Stimulated activated CD8-positive, alpha-beta memory T cell treated with anti-CD3 and anti-CD28 coated beads, Interleukin-2, amount 100 ng/mL, for 1 hour (primary cell): ENCODE measurements at places on chromosomes 7 and 10.

- DNase-seq, result no peak
Observed at GRCh38 chr10:14924013-14924412, 29.9 kb downstream of the DCLRE1C start.

- no peak for DNase-seq
Observed at GRCh38 chr10:89245802-89246201, 5.8 kb downstream of the LIPA start.

DNA sequence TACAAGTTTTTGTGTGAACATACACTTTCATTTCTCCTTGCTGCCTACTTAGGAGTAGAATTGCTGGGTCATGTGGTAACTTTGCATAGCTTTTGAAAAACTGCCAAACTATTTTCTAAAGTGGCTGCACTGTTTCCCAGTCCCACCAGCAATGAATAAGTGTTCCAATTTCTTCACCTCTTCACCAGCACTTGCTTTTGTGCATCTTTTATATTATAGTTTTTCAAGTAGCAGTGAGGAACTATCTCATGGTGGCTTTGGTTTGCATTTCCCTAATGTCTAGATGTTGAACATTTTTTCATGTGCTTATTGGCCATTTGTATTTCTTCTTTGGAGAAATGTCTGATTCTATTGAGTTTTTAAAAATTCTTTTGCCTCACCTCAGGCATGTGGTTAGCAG lies 229.9 kb upstream of the TCF7L2 start:
- DNase-seq, result no peak

- no peak for DNase-seq
Observed at GRCh38 chr7:9846902-9847301, 1126.8 kb upstream of the PHF14 start.

- DNase-seq, result no peak
Observed at GRCh38 chr7:130371046-130371445, 9.2 kb upstream of the CPA1 start.

DNA sequence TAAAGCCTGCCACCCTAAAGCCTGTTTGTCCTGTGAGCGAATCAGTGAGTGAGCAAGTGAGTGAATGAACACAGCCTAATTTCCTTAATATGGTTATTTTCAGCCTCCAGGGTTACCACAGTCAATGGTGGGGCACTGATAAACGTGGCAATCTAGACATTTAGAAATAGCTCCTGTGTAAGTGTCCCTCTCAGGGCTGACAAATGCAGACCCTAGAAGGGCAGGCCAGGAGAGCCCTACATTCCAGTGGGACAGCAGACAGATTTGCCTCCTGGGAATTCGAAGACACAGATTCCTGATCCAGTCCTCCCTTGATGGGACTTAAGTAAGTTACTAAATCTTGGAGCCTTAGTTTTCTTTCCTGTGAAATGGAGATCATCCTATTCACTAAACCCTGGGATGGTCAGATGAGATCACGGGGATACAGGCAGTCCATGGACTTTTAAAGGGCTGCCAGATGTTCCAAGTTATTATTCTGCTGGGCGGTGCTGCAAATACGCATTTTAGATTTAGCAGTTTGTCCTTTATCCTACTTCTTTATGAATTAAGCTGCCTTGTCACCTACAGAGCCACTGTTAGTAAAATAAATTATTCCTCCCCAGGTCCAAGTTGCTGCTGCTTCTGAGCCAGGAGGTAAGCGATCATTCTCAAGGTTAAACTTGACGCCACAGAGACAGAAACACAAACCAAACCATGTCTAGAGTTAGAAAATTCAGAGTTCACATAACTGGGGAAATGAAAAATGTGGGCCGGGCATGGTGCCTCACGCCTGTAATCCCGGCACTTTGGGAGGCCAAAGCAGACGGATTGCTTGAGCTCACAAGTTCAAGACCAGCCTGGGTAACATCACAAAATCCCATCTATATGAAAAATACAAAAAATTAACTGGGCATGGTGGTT lies 54.8 kb upstream of the TM9SF3 start:
- no peak for DNase-seq
